Anterior cingulate cortex (tissue), 58 donors: ENCODE measurements at places on chromosomes 4 and X.

- no peak for DNase-seq
Measured at GRCh38 chr4:81827577-81828202, 356.0 kb upstream of the RASGEF1B start.

DNA sequence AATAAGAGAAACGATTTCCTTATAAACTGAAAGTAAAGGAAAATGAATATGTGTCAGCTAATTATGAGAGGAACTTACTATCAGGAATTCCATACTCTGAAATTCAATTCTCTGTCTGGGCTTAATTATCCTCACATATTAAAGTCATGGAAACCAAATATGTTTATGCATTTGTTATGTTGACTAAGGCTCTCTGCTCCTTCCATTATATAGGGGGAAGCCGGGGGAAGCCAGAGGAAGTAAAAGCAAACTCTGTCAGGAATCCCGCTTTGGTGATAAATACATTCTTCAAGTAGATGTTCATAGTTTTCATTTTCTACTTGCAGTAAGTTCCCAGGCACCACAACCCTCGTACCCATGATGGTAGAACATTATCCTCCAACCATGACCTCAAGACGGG, 142.8 kb upstream of the VCX2 start:
- DNase-seq: no peak

GRCh38 chr4:48669086-48669485, 111.0 kb downstream of the FRYL start:
- DNase-seq: no peak

DNA sequence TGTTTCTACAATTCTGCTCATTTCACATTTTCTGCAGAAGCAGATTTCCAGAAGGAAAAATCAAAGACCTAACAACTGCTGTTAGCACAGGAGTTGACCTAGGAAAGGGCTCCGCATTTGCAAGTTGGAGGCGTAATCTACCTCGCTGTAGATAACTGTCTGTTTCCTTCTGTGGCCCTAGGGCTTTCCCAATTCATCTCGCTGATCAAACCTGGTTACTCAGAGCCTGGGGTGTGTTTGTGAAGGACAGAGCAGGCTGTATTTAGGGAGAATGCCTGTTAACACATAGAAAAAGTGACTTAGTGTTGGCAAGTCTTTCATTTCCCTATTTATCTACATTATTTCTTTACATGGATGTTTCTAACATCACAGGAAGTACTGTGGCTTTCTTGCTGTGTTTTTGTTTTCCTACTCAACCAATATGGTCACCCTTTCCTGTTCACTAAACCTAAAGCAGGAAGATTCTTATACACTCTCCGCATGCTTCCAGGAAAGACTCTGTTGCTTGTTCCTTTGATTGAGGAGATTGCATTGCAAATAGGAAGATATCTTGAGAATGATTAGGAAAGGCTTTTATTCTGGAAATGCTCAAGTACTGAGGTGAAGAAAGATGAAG, 40.5 kb downstream of the AGA start:
- no peak for DNase-seq

DNA sequence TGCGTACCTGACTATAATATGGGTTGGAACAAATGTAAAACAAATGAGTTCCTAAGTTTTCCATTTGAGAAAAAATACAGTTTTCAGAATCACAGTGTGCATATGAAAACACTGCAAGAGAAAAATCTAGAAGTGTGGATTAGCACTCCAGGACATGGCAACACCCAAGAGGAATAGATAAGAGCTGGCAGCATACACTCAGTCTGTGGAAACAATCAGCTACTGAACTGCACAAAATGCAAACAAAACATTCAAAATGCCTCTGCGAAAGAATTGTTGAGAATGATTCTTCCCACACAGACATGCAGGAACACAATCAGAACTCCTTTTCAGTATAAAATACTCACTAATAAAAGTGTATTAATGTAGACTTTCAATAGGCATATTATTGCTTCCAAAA, 39.9 kb downstream of the ATP8A1 start:
- no peak for DNase-seq

DNA sequence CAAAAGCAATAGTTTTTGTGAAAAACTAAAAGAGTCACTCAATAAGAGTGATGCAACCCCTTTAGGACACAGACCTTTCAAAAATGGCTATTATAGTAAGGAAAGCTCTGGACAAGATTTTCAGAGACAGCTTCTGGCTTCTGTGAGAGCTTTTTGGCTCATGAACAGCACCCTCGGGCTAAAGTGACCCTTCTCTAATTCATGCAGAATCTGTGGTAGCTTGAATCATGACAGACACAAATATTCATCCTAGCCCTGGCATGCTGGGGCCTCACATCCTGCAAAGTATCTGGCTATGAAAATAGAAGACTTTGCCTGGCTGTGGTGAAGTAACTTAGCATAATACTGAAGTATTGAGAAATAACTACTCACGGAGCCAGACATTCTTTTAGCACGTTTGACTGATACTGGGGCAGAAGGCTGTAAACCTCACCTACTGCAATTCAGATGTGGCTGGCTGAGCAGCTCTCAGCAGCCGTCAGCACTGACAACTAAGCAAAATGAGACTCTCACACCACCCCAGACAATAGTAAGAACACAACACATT, 327.3 kb downstream of the MAPK10 start:
- no peak for DNase-seq

DNA sequence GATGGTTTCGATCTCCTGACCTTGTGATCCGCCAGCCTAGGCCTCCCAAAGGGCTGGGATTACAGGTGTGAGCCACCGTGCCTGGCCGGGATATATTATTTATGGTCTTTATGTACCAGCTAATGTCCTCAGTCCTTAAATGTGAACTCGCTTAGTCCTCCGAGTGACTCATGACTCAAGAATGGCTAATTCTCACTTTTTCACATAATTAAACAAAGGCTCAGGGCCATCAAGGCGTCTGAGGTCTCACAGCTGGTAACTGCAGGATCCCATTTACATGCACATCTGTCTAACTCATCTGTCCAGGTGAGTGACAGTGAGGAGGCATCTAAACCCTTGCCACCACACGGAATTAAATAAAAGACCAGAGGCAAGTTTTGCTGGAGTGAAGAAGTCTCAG, 73.5 kb downstream of the HS3ST1 start:
- DNase-seq: no peak

DNA sequence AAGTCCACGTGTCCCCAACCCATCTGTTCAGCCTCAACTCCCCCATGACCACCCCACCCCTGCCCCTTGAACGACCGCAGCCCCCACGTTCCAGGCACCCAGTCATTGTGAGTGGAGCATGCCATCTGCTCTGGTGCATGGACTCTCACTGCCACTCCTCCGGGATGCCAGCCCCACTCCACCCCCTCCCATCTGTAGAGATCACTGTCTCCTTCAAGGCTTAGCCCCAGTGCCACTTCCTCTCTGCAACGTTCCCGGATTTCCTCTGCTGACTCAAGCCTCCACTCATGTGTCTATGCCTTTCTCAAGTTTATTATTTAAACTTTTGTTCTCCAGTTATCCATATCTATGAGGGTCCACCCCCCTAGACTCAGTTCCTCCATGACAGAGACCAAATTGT, 54.0 kb downstream of the MAML3 start:
- DNase-seq: no peak

GRCh38 chr4:164803702-164804101, 49.8 kb downstream of the SMIM31 start:
- no peak for DNase-seq

GRCh38 chr4:128668566-128668965, 140.9 kb upstream of the JADE1 start:
- no peak for DNase-seq

GRCh38 chr4:186104890-186105646, 564 bp downstream of the FAM149A start:
- no peak for DNase-seq

GRCh38 chr4:84691170-84691691, 108.3 kb downstream of the CDS1 start:
- peak; percentile 32 for DNase-seq

DNA sequence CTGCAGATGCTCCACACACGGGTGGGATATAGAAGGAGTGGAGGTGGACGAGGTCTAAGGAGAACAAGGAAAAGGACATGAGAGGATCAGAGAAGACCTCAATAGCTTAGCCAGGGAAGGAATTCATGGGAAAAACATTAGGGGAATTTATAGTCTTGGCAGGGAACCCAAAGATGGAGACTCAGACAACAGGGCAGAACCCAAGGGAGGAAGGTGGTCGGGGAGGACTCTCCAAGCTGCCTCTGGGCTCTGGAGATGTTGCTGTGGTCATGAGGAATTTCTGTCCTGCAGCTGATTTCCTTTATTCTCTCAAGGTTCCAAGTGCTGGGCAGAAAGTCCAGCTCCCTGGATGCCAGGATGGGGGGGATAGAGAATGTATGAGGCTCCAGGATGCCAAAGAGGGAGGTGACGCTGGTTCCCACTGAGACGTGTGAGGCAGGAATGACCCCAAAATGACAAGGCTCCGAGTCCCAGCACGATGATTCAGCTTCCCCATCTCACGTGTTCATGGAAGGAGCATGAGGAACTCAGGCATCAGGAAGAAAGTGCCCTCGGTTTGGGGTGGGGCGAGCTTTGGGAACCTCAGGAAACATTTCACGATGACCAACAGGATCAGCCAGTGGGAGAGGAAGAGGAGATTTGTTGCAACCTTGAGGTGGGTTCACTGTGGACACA, 57.0 kb upstream of the PPP2R3B start:
- no peak for DNase-seq

- DNase-seq: no peak
Measured at GRCh38 chr4:174757736-174758135, 71.3 kb downstream of the GLRA3 start.

DNA sequence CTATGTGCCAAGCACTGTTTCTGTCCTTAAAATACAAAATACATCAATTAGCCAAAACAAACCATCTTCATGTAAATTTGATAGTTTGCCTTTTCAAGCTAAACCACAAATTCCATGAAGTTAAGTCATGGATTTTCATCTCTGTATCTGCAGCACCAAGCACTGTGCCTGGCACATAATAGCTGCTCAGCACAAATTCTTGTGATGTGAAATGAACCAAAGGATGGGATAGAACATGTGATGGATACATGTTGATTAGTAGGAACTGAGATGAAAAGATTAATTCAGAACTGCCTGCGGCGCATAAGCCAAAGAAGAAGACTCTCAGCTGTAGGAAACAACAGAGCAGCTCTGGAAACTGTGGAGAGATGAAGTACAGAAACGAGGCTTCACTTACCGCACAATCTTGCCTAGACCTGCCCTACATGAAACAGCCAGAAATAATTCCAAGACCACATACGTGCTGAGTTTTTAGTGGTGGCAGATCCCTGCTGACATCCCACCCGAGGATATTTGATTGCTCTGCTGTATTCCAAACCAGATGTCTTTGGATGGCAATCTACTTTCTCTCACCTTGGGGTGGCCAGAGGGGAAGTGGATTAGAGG, 40.9 kb upstream of the DCLK2 start:
- DNase-seq: no peak

DNA sequence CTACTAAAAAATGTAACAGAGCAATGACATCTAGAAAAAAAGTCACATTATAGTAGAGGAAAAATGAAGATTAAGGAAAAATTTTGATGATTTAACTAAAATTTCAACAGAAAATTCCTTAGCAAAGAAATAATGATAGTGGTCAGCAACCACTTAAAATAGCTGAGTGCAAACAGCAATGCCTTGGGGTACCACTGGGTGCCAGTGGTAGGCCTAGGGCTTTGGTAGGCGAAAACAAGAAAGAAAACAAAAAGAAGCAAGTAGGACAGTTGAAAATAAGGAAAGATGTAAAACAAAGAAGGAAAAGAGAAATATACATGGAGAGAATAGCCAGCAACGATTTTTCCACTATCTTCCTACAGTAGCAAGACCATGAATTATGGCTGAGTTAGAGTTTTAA, 313.5 kb upstream of the IRS4 start:
- DNase-seq: no peak

- DNase-seq: no peak
Measured at GRCh38 chr4:19417256-19417655, 834.4 kb upstream of the SLIT2 start.

DNA sequence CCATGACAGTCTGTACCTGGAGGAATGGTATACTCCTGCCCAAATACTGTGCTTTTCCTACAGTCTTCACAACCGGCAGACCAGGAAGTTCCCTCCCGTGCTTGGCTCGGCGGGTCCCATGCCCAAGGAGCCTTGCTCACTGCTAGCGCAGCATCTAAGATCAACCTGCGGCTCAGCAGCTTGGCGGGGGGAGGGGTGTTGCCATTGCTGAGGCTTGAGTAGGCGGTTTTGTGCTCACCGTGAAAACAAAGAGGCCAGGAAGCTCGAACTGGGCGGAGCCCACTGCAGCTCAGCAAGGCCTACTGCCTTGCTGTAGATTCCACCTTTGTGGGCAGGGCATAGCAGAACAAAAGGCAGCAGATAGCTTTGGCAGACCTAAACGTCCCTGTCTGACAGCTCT, 152.7 kb downstream of the TEX11 start:
- DNase-seq: no peak

DNA sequence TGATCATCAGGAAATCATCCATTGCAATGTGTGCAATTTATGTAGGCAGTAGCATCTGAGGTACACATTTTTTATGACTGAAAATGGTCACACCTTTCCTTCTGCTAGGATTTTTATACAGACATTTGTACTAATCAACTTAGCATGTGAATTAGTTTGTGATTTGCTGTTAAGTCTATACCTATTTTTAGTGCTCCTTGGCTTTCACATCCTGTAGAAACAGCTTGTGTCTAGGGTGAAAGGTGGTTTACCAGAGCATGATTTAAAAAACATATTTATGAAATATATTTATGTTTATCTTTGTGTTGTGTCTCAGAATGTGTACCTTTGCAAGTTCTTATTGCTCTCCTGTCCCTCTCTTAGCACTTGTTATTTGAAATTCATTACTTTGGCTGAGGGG, 916.0 kb downstream of the TECRL start:
- DNase-seq: no peak

- no peak for DNase-seq
Measured at GRCh38 chr4:86857341-86858052, 8.3 kb upstream of the SLC10A6 start.

GRCh38 chr4:3660086-3660927, 105.9 kb upstream of the ADRA2C start:
- DNase-seq: no peak

DNA sequence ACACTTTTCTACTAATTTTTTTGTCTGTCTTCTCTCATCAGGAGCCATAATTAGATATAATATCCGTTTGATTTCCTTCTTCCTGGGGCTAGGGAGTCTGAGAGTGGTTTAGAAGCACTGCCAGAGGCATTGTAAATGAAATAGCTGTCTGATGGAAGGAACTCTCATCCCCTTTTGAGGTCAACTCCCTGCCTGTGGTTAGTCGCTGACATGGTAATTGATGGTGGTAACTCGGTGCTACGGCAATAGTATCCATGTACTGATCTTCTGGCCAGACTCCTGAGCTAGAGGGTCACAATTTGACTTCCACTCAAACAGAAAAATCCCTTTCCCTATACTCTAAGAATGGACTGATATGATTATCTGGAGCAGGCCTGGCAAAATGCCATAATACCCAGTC, 108.1 kb upstream of the TRPC5 start:
- no peak for DNase-seq

- DNase-seq: no peak
Measured at GRCh38 chr4:100635899-100636298, 118.1 kb upstream of the EMCN start.

GRCh38 chr4:15897577-15897976, 41.0 kb downstream of the FGFBP1 start:
- DNase-seq: no peak

GRCh38 chr4:164337219-164337944, 416.5 kb upstream of the SMIM31 start:
- DNase-seq: no peak

- no peak for DNase-seq
Measured at GRCh38 chr4:3821580-3822229, 55.5 kb downstream of the ADRA2C start.
